ENCODE measurements at places on chromosomes 3 and 15.
A peak's percentile ranks its signal among the peaks of the same experiment; 100 is the strongest.

DNA sequence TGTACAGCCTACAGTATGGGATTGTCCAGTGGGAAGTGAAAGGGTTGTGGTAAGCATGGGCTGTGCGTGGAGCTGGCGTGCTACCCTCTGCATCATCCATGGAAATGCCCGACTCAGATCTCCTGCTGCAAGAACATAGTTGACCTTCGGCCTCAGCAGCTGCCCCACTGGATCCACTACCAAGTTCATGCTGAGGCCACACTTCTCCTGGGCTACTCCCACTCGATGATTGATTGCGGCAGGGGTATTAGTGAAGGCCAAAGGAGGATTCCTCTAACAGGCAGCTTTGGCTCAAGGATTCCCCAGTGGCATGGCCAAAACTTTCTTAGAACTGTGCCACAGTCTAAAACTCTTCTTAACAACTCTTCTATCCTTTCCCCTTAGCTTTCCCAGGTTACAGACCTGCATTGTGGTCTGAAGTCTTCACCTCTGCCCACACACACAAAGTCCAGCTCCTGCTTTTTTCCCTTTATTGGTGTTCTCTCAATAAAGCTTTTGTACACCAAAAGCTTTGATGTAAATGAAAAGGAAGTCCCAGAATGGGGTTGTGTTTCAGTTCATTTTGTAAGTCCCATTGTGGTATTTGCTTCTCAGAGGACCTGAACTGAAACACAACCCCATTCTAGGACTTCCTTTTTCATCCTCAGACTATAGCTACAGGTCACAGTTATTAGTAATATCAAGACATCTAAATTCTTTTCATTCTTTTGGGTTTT is 4.9 kb upstream of the TBC1D5 start:
- DNase-seq: no peak

- DNase-seq: no peak
These were observed 14.4 kb upstream of the SENP7 start for GRCh38 chr3:101527441-101527840.

GRCh38 chr3:109831403-109831802 is 494.1 kb upstream of the DPPA4 start:
- no peak for DNase-seq

GRCh38 chr15:66188464-66188863 is 65.1 kb downstream of the MEGF11 start:
- DNase-seq: no peak

GRCh38 chr3:31382856-31383255 is 149.9 kb upstream of the STT3B start:
- DNase-seq: no peak

GRCh38 chr3:182608832-182609231 is 184.5 kb upstream of the ATP11B start:
- no peak for DNase-seq

DNA sequence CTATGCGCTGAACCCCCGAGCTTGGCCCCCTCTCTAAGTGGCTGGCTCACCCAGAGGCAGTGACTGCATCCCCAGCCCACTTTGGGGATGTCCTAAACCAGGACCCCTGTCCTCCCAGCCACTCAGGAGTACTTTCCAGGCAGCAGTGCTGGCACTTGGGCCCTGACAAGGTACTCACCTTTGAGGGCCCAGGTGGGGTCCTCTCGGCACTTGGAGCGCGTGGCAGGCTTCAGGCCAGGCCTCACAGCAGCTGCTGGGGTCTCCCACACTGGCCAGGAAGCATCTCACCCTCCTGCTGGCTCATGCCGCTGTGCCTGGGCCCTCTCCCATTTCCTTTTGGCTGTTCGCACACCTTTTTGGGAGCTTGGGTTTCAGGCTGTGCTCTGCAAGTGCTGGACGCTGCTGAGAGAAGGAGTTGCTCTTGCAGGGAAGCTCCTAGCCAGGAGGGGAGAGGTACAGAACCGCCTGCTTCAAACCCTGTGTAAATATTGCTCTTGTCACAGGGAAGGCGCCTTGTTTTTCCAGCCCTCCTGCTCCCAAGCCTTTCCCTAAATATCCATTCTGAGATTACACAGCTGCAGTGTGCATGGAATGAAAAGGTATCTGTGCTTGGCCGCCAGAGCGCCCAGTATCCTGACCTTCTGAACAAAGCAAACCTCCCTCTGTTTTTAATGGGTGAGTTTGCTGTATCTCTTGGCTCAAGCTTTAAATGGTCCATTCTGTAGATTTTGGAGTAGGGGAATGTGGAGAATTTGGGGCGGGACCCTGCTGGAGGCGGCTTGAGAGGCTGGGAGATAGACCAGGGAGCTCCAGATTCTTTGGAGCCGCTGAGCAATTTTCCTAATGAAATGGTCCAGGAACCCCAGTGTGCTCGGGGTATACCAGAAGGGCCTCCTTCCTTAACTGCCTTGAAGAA is 45.6 kb downstream of the DNASE1L3 start:
- no peak for DNase-seq

DNA sequence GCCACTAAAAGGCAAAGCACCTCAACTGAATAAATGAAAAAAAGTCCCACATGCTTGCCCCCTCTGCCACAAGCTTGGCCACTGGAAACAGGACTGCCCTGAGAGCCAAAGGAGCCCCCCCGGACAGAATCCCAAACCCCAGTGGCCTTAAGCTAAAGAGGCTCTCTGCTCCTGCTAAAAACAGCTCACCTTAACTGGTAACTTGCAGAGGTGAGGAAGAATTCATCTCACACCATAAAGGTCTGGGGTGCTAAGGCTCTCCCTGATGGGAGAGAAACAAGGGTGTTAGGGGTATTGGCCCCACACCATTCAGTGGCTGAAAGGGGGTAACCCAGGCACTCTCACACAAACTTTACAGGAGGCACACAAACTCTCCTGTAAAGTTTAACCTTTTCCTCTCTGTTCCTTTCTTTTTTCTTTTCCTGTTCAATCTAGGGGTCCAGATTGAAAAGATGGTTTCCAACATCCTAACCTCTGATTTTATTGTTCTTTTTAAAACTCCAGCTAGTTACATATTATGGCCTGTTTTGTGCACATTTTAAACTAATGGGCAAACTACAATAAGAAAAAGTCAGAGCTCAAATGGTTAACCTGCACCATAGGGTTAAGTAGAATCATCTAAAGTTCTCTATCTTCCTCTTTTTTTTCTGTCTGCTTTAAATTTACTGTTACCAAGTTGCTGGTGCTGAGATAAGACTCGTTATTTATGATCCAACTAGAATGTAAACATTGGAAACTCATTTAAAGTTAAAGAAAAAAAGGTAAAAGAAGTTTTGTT is 19.9 kb downstream of the TRANK1 start:
- no peak for DNase-seq

- no peak for DNase-seq
These were observed 326.5 kb upstream of the GBE1 start for GRCh38 chr3:82087958-82088357.

GRCh38 chr15:33506781-33507296 is 196.1 kb downstream of the RYR3 start:
- no peak for DNase-seq

GRCh38 chr15:57861034-57861638 is 154.6 kb downstream of the POLR2M start:
- DNase-seq: peak; percentile 16

- DNase-seq: no peak
These were observed 2.9 kb upstream of the NIT2 start for GRCh38 chr3:100331660-100332059.

GRCh38 chr15:100350434-100351226 is 8.9 kb upstream of the ADAMTS17 start:
- DNase-seq: no peak

- DNase-seq: no peak
These were observed 14.7 kb downstream of the PPARG start for GRCh38 chr3:12303534-12303933.

- no peak for DNase-seq
These were observed 18.6 kb upstream of the DNAAF4 start for GRCh38 chr15:55526559-55527036.

DNA sequence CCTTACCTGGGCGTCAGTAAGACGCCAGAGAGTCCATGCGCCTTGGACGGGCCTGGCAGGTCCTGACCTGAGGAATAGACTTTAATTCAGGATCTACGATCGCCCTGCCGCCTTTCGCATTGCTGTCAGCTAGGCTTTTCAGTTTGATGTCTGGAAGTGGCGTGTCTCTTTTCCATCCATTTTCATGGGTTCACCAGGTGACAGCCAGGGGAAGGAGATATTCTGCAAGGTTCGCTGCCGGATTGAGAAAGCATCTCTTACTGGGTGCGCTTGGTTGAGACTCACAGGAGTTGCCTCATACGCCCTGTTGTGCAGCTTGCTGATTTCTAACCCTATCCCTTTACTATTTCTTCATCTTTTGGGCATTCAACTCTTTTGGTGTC is 7.4 kb downstream of the EPHA3 start:
- no peak for DNase-seq

DNA sequence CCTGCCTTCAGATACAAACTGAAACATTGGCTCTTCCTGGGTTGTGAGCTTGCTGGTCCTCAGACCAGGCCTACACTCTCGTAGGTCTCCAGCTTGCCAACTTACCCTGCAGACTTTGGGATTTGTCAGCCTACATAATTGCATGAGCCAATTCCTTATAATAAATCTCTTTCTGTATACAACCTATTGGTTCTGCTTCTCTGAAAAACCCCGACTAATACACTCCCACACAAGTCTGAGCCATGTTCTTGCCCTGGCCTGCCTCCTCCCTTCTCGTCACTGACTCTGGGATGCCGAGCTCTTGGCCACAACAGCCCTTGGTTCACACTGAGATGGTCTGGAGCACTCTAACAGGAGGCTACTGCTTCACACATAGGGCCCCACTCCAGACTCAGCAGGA is 9.5 kb downstream of the CYP19A1 start:
- DNase-seq: no peak

DNA sequence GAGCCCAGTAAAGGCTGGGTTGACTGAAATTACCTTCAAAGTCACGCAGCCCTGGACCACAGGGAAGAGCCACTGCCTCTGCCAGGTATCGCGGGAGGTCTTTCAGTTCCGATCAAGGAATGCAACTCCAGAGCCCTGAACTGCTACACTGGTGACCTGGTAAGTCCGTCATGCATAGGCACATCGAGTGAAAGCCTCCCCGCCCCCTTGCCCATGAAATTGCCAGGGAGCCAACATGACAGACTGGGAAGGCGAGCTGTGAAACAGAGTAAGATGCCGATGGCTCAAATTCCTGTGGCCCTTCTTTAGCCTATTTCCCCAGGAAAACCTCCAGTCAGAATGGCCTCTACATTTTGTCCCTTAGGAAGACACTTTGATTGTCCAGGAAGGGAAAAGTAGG is 2.3 kb upstream of the GP5 start:
- no peak for DNase-seq

DNA sequence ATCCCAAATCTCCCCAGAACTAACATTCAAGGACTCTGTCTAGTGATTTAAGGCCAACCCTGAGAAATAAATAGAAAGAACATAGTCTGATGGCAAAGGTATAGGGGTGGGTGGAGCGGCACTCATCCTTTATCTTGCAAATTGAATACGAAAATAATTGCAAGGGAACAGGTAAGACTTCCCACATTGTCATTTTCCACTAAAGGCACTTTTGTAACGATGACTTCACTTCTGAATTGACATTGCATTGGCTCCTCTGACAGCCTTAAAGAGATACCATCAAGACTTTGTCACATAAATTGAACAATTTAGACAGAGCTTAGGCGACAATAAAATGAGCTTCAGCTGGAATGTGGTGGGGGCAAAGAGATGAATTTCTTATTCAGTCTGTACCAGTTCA is 75.3 kb upstream of the PLCL2 start:
- no peak for DNase-seq

DNA sequence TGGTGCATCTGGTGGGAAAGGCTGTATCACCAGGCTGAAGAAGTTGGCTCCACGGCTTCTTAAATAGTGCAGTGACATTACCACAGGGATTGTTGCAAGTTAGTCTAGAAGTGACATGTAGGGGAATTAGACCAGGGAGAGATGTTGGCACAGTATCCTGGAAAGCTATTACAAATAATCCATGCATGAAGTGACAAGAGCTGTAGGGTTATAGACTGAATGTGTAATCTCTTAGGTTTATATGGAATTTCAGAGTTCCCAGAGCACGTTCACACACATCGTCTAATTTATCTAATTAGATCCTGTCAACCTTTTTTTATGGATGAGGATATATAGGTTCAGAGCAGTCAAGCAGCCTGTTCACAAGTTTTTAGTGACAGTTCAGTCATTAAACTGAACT is 37.3 kb upstream of the APH1B start:
- no peak for DNase-seq

GRCh38 chr3:63032881-63033280 is 157.7 kb upstream of the CADPS start:
- DNase-seq: no peak

GRCh38 chr3:131458653-131459052 is 44.1 kb downstream of the MRPL3 start:
- DNase-seq: no peak

DNA sequence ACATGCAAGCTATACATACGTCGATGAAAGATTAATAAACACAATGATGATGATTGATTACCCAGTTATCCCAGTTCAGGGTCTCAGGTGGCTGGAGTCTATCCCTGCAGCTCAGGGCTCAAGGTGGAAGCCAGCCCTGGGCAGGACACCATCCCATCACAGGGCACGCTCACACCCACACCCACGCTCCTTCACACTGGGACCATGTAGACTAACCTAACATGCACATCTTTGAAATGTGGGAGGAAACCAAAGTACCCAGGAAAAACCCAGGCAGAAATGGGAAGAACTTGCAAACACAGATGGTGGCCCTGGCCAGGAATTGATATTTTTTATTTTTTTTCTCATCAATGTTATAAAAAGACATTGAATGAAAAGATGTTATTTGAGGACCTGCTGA is 151.4 kb upstream of the MCTP2 start:
- no peak for DNase-seq
